ENCODE measurements at places on chromosomes 3 and 15.

DNA sequence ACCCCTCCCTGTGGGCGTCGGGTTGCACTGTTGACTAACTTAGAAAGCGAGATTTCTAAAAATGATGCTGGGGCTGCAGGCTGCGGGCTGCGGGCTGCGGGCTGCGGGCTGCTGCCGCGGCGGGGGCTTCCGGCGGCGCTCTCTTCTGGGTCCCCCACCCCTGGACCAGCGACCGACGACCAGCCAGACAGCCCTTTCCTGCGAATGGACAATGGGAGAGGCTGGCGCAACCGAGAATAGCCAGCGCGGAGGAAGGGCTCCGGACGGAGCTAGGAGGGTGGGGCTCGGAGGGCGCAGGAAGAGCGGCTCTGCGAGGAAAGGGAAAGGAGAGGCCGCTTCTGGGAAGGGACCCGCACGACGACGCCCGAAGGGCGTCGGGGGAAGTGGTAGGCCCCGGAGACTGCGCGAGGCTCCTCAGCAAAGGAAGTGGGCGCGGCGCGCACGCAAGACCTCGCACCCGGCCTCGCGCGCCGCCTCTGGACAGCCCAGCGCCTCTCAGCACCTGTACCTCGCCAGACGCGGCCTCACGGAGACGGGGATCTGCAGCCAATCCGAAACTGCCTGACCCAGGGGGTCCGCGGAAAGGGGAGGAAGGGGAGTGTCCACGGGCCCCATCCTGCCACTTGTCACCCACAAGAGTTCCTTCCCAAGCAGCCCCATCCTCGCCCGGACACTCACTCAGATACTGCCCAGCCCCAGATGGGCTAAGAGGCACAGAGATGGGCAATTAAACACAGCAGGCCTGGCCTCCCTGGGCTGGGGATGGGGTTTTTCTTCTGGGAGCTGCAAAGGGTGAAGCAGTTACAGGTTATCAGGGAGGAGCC is 70.7 kb downstream of the SLC12A8 start:
- DNase-seq, result peak; percentile 60

GRCh38 chr15:47744496-47744895 is 27.2 kb downstream of the SEMA6D start:
- DNase-seq, result no peak

- no peak for DNase-seq
Observed at GRCh38 chr3:127723011-127723567, 50.3 kb downstream of the ABTB1 start.

- no peak for DNase-seq
Observed at GRCh38 chr3:86993704-86994103, 2.8 kb upstream of the VGLL3 start.

DNA sequence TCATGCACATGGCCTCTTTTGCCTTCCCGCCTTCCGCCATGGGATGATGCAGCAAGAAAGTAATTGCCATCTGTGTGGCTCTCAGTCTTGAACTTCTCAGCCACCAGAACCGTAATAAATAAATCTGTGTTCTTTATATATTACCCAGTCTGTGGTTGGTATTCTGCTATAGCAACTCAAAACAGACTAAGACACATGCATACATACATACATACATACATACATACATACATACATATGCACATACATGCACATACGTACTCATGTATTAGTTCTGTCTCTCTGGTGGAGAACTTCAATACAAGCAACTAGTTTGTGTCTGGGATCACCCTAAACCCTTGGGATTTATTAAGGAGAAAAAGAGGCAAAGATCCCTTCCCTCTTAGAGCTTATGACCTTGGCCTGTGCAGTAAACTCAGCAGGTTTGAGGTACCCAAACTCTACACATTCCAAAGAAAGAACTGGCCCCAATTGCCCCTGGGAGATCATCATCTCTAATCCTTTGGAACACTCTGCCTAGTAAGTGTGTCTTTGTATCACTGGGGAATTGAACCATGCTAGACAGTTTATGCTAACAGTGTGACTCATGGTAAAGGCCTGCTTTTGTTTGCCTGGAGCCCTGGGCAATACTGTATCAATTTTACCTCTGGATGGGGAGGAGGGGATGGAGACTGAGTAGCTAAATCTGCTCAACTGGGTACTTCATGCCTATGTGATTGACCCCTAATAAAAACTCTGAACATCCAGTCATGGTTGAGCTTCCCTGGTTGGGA is 115.6 kb upstream of the LMCD1 start:
- DNase-seq, result no peak

- no peak for DNase-seq
Observed at GRCh38 chr3:22450786-22451400, 699.9 kb upstream of the ZNF385D start.

- DNase-seq, result no peak
Observed at GRCh38 chr15:25775317-25775912, 87.7 kb downstream of the ATP10A start.

DNA sequence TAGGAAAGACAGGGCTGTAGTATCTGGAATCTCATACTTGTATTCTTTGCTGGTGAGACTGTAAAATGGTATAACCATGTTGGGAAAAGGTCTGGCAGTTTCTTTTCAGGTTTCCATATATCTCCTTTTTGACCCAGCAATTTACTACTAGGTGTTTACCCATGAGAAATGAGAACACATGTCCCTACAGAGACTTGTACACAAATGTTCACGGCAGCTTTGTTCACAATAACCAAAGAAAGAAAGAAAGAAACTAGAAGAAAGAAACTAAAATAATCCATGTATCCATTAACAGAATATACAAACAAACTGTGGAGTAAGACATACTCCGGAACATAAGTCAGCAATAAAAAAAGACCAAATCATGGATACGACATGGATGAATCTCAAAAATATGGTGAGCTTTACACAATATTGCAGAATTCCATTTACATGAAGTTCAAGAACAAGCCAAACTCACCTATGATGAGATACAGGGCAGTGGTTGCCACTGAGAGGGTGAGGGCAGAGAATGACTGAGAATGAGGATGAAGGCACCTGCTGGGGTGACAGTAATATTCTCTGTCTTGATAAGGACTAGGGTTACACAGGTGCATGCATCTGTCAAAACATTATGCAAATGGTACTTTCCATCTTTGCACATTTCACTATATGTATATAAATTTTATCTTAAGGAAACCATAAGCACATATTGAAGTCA is 2.7 kb downstream of the RFTN1 start:
- DNase-seq, result no peak

DNA sequence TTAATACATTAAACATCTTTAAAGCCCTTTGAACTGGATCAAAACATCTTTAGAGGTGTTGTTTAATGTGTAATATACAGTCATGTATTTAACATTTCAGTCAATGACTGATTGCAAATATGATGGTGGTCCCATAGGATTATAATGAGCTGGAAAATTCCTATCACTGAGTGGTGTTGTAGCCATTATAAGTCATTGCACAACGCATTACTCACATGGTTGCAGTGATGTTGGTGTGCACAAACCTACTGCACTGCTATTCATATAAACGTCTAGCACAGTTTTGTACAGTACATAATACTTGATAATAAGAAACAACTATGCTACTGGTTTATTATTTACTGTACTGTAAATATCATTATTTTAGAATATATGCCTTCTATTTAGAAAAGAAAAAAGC is 75.6 kb downstream of the DTWD1 start:
- DNase-seq, result no peak

DNA sequence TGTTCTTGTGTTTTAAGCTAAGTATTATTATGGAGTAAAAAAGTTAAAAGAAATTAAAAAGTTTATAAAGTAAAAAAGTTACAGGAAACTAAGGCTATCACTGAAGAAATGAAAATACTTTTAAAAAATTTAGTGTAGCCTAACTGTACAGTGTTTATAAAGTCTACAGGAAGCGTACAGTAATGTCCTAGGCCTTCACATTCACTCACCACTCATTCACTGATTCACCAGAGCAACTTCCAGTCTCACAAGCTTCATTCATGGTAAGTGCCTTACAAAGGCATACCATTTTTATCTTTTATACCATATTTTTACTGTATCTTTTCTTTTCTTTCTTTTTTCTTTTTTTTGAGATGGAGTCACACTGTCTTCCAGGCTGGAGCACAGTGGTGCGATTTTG is 40.7 kb upstream of the SCN5A start:
- DNase-seq, result no peak

- no peak for DNase-seq
Observed at GRCh38 chr3:184196536-184196935, 10.5 kb downstream of the ABCF3 start.

- DNase-seq, result no peak
Observed at GRCh38 chr15:100256101-100256969, 85.4 kb downstream of the ADAMTS17 start.

- DNase-seq, result no peak
Observed at GRCh38 chr3:121231872-121232271, 313.9 kb downstream of the POLQ start.

GRCh38 chr3:122183521-122183892 is at the start of gene CASR:
Gene CASR, plus strand, starts transcription at chr3:122183668. Its CDS starts 70,522 bp downstream, at chr3:122254190.
- DNase-seq, result no peak

DNA sequence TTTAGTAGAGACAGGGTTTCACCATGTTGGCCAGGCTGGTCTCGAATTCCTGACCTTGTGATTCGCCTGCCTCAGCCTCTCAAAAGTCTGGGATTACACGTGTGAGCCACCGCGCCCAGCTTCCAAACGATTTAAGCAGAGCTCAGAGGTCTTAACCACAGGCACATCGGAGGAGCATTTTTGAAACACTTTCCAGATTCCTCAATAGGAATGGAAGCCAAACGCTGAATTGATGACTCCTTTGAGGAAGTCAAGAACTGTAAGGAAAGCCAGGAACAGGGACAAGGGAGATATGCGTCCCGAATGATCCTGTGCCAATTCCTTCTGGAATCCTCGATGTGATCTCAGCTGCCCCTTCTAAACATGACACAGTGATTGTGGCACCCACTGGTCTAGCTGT is 40.0 kb downstream of the TRH start:
- no peak for DNase-seq

DNA sequence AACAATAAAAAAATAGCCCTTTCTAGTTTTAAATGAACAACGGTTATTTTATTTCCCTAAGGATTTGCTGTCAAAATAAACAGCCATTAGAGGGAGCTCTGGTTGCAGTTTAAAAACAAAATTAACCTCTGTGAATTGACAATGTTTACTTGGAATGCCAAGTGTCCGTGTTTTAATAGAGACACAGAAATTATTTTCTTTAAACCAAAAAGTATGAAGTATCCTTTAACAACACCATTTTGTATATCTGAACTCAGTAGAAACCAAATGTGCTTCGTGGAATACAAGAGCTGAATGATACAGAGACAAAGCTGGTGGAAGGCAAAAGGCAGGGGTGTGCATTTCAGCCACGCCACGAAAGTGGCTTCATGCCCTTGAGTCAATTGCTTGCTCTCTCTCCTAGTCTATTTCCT is 74.4 kb downstream of the MOBP start:
- no peak for DNase-seq

DNA sequence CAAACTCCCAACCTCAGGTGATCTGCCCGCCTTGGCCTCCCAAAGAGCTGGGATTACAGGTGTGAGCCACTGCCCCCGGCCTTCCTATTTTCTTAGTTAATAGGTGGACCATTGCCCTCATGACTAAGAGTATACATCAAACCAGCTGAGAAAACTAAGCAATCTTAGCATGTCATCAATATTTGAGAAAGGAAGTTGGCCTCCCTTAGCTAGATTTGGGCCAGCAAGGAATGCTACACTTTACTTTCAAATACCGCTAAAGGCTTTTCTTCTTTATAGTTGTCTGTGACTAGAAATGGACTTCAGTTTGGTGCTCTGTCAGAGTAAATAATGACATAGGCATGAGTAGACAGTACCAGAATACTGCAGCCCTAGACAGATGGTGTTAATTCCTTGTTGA is 199.3 kb downstream of the GAP43 start:
- no peak for DNase-seq

- no peak for DNase-seq
Observed at GRCh38 chr15:31400222-31400927, 73.7 kb downstream of the KLF13 start.

GRCh38 chr3:72951259-72951722 is 45.3 kb upstream of the PPP4R2 start:
- DNase-seq, result no peak

- DNase-seq, result no peak
Observed at GRCh38 chr3:82927309-82928253, 1166.1 kb upstream of the GBE1 start.

DNA sequence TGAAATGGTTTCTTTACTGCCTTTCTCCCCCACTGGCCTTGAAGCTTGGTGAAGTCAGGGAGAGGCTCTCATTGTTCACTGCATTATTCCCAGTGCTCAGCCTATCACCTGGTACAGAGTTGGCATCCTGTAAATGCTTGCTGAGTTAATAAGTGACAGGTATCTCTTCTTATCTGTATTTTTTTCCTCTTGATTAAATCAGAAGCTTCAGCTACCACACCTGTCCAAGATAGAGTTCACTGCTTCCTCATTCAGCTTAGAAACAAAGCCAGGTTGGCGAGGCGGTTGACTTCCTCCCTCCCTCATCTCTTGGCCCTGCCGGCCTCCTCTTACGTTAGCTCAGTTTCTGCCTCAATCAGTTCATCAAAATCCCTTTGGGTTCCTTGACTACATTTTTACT is 142.8 kb downstream of the LIPC start:
- DNase-seq, result no peak

DNA sequence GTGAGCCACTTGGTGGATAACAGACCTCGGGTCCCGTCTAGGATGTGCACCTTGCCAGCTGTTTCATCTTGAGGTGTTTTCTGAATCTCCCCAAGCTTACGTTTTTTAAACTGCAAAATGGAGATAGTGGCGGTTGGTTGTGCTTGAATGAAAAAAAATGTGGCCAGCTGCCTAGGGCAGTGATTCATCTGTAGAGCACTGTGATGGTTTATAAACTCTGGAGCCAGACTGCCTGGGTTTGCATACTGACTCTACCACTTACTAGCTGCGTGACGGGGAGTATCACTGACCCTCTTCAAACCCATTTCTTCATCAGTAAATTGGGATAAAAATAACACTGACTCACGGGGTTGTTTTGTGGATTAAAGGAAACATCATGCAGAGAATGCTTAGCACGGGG is 159.1 kb downstream of the CHL1 start:
- no peak for DNase-seq

DNA sequence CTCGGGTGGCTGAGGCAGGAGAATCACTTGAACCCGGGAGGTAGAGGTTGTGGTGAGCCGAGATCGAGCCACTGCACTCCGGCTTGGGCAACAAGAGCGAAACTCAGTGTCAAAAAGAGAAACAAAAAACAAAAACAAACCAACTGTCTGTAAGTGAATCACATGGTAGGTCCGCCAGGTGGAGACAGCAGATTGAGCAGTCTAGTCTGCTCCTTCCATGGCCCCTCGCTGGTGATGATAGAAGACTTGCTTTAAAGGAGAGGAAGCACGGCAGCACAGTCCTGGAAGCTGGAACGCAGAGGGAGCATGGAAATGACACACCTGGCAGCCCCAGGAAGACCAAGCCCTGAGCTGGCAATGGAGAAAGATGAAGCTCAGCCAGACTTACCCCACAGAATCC is 31.4 kb upstream of the MGLL start:
- DNase-seq, result no peak

GRCh38 chr3:141384157-141384556 is 15.9 kb downstream of the ZBTB38 start:
- DNase-seq, result no peak

GRCh38 chr3:101096444-101096843 is 103.2 kb upstream of the ABI3BP start:
- no peak for DNase-seq

- no peak for DNase-seq
Observed at GRCh38 chr3:142287866-142288638, 62.7 kb upstream of the GK5 start.

Measured in GM12891 (cell line).